ENCODE measurements at places on chromosomes 1 and 21. TPM values are rescaled to one million over a fixed set of nuclear protein-coding genes. Genes with fewer than 3 reads are reported as not detected.

Gene RIMS3
- total RNA-seq: 0.74 TPM

Gene CD247
- 0.26 TPM for total RNA-seq

Gene SLC22A15
- total RNA-seq: 0.08 TPM

Gene PCAT6
- total RNA-seq: 0.62 TPM

Gene NBPF6
- not detected for total RNA-seq

Gene THEM5
- not detected for total RNA-seq

Gene MX1
- total RNA-seq: 380 TPM

Gene ITLN2
- total RNA-seq: not detected

Gene ZYG11A
- 0.74 TPM for total RNA-seq

Gene XCL2
- total RNA-seq: 2.1 TPM

Gene DUSP23
- 4.0 TPM for total RNA-seq

Gene CDC20
- total RNA-seq: 205 TPM

Gene SPRR5
- total RNA-seq: not detected

Gene USP21
- total RNA-seq: 28.6 TPM

Gene RAB3B
- total RNA-seq: 0.21 TPM

Gene TRAF3IP3
- 62.6 TPM for total RNA-seq

Gene KIF14
- total RNA-seq: 13.8 TPM

Gene SPRR2A
- total RNA-seq: not detected

Gene GJA9
- total RNA-seq: not detected

Gene NUP210L
- total RNA-seq: not detected

Gene C1orf226
- not detected for total RNA-seq

Gene NHLH1
- total RNA-seq: 0.80 TPM

Gene HIVEP3
- 13.6 TPM for total RNA-seq

Gene ANGPTL3
- total RNA-seq: not detected

Gene NR1I3
- not detected for total RNA-seq

Gene RUNX1
- 13.3 TPM for total RNA-seq

All from GM12878 (cell line).